ENCODE measurements at places on chromosomes 5 and 9.

DNA sequence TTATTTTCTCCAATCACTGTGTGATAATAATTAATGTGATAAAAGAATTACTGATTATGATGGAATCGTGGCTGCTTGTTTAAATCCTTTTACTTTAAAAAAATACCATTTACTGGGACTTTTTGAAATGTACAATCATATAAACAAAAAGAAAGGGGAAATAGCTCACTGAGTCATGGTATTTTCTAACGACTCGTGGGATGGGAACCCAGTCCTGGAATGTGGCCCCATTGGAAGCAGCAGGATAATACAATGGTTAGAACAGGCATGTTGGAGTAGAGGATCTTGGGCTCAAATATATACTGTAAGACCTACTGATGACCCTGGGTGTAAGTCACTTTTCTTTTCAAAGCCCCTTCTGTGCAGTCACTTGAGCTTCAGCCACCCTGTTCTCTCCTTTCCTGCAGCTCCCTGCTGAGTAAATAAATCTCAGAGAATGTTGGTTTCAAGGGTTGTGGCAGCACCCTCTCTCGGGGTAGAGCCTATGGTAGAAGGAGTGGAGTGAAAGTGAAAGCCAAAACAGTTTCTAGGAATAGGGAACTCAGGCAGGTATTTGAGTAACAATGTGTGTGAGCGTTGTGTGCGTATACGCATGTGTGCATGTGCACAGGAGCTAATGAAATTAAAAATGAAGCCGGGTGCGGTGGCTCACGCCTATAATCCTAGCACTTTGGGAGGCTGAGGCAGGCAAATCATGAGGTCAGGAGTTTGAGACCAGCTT lies 40.8 kb upstream of the LARP1 start:
- peak; percentile 55 for DNase-seq

DNA sequence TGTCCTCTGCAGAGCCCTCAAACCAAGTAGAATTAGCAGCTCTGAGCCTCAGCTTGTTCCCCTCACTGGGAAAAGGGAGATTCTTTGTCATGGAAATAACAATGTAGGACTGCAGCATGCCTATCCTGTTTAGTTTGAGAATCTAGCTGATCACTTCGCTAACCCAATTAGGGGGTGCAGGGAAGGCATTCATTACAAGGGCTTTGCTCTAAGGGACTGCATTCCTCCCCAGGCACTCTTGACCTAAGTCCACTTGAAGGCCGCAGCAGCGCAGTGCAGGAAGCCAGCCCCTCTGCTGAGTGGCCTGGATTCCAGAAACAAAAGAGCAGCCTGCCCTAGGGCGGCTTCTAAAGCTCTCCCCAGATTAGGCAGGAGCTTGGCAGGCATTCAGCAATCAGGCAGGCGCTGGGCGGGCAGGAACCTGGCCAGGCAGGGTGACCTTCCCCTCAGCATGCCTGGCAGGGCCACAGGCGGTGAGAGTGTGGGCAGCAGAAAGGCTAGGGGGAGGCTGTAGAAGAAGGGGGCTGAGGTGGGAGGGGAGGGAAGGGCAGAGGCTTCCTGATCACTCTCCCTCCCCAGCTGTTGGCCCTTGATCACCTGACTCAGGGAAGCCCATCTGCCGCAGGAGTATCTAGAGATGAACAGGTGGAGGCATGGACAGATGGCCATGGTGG lies 24.8 kb downstream of the CCNJL start:
- peak; percentile 33 for DNase-seq

GRCh38 chr9:108830272-108830671 lies 25.5 kb downstream of the ACTL7B start:
- DNase-seq, result no peak

DNA sequence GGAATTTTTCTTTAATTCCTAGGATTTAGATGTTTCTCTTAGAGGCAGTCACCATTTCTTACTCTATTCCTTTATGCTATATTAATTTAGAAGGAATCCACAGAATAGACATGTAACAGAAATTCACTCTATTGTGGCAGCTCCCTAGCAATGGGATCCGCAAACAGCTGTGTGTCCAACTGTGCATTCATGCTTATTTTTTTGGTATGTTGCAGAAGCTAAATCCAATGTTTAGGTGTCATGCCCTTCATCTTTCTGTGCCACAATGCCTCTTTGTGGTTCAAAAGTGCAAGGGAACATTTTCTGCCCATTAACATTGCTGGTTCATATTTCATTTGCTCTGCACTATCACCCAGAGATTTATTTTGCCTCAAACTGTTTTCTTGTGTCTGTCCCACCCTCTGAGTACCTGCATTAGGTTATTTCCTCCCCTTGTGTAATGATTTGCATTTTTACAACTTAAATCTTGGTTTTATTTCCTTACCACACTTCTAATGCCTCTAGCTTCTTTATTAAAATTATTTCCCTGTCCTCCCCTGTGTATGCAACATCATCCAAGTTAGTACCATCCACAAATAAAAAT lies 816.5 kb downstream of the EFNA5 start:
- DNase-seq, result no peak

DNA sequence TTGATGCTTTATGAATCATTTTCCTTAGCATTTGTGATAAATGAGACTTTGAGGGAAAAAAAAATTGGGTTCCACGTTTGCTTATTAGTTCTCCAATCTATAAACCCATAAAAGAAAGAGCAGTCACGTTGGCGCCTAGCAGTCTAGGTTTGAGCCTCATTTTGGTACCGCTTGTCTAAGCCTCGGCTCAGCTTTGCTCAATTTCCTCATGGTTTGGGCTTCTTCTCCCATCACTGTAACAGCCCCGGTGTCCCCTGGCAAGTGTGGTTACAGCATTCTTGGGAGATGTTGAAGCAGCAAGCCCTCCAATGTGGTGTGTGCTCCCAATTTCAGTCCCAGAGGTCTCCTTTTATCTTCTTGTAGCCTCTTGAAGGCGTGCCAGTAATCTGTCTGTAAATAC lies 578.4 kb downstream of the CDK5RAP2 start:
- no peak for DNase-seq

- DNase-seq, result no peak
These were observed 570.4 kb downstream of the NR2F1-AS1 start for GRCh38 chr5:93010616-93011015.

DNA sequence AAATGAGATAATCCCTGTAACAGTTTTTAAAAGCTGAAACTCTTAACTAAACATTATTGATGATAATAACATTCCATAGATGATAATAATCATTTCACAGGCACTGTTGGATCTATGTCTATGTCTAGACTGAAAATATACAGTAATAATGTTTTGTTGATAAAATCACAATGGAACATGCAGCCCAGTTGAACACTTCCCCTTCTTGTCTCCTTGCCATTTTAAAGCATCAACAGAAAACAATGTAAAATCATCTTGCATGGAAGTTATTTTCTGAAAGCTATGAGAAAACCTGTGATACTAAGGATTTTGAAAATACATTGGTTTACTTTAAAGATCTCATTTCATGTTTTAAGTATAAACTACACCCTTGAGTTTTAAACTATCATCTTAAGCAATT lies 1.9 kb downstream of the GAPT start:
- DNase-seq, result no peak

GRCh38 chr9:113223963-113224362 lies 2.6 kb downstream of the SLC31A1 start:
- DNase-seq, result peak; percentile 56

- no peak for DNase-seq
These were observed 120.2 kb upstream of the SLC25A48 start for GRCh38 chr5:135714126-135714894.

- DNase-seq, result peak; percentile 88
These were observed 22.4 kb downstream of the DDX31 start for GRCh38 chr9:132647355-132647754.

DNA sequence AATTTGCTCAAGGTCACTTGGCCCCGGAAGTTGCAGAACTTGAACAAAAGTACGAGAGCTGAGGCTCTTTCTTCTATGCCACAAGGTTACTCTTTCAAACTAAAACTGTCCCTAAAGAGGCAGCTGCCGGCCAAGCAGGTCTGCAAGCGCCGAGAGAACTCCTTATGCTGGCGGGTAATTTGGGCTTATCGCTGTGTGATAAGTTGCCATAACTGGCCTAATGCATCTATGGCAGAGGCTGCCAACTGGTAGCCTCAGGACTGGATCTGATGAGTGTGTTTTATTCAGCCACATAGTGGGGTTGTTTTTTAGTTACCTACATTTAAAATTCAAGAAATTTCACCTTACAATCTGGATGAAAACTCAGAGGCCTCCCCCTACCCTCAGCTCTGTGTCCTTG lies 68.1 kb upstream of the SPOCK1 start:
- no peak for DNase-seq

DNA sequence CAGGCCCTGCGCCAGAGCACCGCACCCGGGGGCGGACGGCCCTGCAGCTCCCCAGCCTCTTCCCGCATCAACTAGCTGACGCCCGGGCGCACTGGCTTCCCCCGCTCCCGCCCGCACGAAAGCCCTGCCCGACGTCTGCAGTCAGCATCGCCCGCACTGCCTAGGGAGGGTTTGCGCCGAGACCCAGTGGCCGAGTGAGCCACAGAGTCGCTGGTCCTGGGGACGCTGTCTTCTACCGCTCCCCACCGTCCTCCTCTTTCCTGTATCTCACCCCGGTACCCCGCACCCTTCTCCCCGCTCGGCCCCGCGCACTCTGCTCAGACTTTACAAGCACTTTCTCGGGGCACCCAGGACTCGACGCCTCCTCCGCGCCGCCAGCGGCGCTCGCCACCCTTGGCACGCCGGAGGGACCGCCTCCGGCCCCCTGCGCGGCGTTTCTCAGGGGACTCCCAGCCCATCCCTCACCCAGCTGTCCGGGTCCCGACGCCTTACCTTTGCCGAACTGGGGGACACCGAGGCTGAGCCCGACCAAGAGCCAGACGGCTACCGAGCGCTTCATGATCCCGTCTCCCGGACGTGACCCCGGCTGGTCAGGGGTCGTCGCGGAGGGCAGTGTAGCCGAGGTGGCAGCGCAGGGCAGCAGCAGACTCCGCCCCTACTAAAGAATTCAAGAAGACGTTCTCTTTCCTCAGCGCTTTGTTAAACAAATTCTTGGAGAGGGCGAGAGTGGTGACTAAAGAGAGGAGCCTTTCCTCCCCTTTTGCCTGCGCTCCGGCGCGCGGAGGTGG lies 670 bp downstream of the EDIL3 start:
- peak; percentile 67 for DNase-seq

DNA sequence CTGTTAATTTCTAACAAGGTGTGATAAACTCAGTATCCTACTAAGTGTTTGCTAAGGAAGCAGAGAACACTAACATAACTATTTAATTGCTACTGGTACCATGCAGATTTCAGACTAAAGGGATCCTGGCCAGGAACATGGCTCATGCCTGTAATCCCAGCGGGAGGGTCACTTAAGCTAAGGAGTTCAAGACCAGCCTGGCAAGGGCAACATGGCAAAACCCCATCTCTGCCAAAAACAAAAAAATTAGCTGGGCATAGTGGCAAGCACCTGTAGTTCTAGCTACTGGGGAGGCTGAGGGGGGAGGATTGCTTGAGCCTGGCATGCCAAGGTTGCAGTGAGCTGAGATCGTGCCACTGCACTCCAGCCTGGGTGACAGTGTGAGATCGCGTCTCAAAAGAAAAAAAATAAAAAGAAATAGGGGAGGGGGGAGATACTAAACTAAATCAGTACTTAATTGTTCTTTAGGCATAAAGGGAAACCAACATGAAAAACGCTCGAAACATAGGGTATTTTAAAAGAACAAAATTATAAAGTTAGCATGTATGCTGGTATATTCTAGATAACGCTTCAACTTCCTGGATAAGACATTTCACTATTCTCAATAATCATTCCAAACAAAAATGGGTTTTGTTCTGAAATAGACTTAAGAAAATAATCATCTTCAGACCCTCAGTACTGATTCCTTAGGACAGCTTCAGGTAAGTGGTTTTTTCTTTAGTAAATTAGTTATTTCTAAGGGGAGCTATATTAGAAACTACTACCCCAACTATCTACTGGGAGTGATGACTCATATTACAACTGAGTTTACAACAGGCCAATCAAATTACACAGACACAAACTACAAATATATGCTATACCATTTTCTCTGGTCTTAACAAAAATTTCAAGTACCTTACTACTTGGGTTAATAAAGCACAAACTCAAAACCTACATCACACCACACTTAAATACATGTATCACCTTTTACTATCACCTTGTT lies 3.5 kb downstream of the PANK3 start:
- DNase-seq, result no peak

- no peak for DNase-seq
These were observed 53.7 kb downstream of the CEP120 start for GRCh38 chr5:123369371-123369968.

- no peak for DNase-seq
These were observed 24.5 kb downstream of the LHFPL2 start for GRCh38 chr5:78624011-78624541.

DNA sequence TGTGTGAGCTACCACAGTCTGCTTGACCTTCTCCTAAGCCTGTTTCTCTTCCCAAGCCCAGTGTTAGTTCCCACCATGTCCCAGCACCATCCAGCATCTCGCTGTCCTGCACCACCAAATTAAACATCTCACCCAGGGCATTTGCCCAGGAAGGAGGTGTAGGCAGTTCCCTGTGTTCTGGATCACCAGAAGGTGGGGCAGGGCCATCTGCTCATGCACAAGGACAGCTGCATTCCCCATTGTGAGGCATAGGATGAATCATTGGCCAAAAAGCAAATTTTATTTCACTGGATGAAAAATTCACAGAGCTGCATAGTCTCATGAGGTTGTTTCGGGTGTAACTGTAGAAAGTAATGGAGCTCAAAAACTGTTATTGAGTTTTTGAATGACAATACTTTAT lies 89.5 kb upstream of the GRIA1 start:
- DNase-seq, result no peak

DNA sequence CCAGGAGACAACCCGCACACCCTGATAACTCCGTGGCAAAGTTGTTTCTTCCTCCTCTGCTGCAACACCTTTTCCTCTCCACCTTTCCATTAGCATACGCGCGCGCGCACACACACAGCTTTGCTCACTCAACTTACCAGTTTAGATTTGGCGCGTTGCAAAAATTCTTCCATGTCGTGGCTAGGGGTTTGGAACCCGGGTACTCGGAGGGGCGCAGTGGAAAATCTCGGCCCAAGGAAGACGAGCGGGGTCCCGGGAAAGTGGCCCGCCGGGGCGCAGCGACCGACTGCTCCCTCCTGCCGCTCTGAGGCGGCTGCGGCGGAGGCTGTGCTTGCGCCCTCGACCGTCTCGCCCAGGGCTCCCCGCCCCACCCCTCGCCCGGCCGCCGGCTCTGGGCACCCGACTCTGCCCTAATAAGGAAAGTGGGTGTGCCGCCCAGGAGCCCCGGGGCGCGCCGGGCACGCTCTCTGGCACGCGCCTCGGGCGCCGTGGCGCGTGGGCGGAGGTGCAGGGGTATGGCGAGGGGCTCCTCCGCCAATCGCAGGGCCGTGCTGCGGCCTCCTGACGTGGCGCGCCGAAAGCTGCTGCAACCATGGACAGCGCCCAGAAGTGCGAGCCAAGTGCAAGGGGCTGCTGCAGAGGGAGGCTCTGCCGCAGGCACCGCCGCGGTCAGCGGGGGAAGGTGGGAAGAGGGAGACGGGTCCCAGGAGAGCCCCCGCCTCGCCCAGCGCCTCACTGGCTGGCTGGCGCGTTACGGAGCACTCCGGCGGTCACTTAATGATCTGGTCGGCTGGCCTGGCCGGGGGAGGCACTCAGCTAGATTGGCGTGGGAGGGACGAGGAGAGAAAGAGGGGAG lies at the start of gene PRUNE2:
Gene PRUNE2 (minus strand): TSS at position 324 of the 856 bp plus-strand sequence. CDS start 151 bp downstream, at position 173.
- peak; percentile 85 for DNase-seq

All from fibroblast of pulmonary artery (primary cell).